NCI-H1048 (cell line): ENCODE measurements at places on chromosomes 4 and X.

DNA sequence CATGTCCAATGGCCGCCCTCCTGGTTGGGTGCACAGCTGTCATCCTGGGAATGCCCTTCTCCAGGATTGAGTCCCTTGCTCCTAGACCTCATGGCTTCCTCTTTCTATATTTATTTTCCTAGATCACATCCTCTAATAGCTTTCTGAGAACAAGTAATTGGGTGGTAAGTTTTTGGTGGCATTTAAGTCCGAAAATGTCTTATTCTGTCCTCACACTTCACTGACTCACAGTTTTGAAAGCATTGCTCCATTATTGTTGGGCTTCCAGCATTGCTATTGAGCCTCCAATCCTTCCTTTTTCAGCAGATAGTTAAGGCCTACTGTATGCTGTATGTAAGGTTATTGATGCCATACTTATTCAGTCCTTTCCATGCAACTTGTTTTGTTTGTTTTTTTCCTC lies 25.9 kb downstream of the PGM2 start:
- no peak for DNase-seq

GRCh38 chrX:133850399-133850798 lies 135.0 kb downstream of the GPC3 start:
- no peak for DNase-seq

- DNase-seq = no peak
Measured at GRCh38 chr4:65521666-65522065, 148.6 kb downstream of the EPHA5 start.

DNA sequence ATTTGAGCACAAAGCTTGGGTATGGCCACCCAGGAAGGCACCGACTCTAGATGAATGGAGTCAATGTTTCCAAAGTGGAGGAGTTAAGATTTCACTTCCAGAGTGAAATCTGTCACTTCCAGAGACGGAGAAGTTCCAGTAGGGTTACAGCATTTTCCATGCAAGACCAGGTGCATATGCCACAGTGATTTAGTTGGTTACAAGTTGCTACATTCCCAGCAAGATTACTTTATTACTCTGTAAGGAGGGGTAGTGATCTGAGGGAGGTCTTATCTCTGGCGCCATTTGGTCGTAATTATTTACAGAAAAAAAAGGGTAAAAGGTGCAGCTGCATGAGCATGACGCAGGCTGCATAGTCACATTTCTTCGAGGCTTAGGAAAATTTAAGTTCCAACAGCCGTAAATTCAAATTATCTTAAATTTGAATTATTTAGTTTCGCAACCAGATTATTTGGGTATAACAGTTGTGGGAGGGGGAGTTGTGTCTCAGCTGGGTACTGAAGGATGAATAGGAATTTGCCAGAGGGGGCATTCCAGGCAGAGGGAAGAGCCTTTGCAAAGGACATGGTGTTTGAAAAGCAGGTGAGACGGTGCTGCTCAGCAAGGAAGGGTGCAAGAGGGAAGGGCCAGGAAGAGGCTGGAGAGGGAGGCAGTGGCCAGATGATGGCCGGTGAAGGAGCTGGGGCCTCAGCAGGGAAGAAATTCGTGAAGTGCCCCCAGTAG lies 17.4 kb upstream of the AFAP1 start:
- DNase-seq = peak; percentile 78

GRCh38 chrX:13761606-13762414 lies 27.3 kb downstream of the OFD1 start:
- DNase-seq = no peak

GRCh38 chrX:111352424-111352823 lies 59.6 kb downstream of the DCX start:
- no peak for DNase-seq

DNA sequence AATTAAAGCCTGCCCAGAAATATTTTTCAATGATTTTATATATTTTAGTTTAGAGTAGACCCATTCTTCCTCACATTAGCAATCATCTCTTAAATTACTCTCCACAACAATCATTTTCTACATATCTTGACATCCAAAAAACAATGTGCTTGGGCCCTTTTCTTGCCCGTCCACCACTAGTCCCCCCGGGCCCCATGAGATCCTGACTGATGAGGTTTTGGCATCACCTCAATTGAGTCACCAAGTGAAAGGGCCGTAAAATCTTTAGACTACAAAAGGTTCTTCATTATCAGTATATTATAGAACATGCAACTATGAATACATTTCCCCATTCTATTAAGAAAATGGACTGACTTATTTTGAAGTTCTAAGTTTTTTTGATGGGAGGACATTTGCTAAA lies 4.0 kb upstream of the CDKL2 start:
- DNase-seq = no peak

DNA sequence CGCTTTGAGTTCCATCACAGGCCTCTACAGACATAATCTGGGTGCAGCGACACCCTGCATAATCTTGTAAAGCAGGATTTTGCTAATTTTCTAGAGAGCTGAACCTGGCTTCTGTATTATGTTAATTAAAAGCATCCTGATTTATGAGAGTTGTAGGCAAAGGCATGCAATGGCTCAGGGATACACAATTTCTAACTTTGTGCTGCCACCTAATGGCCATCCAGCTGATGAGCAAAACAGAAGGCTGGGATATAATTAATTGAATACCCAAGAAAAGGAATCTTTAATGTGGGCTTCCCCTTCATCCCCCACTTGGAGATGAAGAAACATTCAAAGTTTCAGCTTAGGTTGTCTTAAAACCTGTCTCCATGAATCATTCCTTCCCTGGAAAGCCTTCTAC lies 78.1 kb downstream of the BMP15 start:
- no peak for DNase-seq

DNA sequence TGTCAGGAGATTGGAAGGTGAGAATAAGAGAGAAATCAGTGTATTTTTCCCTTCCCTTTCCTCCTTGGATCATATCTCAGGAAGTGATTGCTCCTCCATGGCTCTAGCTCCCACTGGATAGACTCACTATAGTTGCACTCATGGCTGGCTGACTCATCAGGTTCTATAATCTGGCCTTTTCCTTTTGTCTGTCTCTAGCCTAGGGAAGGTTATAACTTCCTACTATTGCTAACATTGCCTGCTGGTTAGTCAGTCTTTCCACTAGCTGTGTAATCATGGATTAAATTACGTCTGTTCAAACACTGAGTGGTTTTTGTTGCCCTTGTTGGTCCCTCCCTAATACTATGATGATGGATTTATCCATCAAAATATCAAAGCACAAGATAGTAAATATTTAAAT lies 195.5 kb upstream of the VEGFC start:
- DNase-seq = no peak
